ENCODE measurements at places on chromosomes 3 and 15.

GRCh38 chr15:49083401-49084284 lies 37.4 kb upstream of the SECISBP2L start:
- no peak for DNase-seq

GRCh38 chr3:59310736-59311135 lies 260.9 kb upstream of the CFAP20DC start:
- DNase-seq: no peak

- no peak for DNase-seq
Measured at GRCh38 chr3:53795176-53795575, 51.0 kb downstream of the CHDH start.

DNA sequence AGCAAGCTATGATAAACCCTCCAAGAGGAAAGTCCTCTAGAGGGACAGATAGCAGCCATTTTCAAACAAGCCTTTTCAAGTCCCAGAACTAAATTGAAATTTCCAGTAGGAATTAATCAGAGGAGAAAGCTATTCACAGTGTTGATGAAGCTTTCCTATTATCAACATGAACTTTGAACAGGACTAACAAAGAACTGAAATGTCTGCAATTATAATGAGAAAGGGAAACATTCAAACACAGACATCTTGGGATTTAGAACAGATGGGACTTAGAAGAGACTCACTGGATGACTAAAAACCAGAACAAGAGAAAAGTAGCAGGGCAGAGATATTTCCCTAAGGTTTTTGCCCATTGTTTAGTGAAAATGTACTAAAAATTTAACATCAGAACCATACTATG lies 622.1 kb upstream of the UBE2E2 start:
- no peak for DNase-seq

DNA sequence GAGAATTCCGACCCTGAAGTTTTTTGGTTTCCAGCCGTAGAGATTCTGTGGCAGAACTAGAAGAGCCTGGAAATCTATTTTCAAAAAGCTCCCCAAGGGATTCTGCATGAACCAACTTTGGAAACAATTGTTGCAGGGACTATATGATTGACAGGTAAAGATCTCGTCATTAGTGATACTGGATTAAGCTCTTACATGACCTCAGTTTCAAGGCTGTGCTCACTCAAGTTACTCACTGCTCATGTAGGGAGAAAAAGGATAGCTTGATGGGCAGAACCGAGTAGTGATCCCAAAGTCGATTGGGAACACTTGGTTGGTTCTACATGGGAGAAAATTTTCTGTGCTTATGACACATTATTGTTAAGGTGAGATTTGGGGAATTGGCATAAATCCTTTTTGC lies 142.3 kb upstream of the RASGRP1 start:
- no peak for DNase-seq

- no peak for DNase-seq
Measured at GRCh38 chr15:23853286-23853685, 166.2 kb upstream of the NDN start.

- DNase-seq: no peak
Measured at GRCh38 chr15:65176056-65176455, 9.1 kb downstream of the CLPX start.

DNA sequence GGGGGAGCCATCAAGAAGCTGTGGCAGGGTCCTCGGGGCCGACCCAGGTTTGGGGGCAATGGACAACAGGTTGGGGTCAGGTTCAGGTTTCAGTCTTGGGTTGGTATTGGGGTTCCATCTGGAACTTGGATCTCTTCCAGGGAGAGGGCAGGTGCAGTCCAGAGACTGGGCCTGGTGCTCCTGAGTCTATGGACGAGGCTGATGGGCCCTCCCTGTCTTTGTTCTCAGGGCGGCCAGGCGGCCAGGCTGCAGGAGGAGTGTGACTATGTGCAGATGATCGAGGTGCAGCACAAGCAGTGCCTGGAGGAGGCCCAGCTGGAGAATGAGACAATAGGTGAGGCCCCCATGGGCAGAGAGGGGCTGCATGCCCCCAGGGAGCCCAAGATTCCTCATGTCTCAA lies 11.1 kb downstream of the VIPR1 start:
- DNase-seq: no peak

- DNase-seq: no peak
Measured at GRCh38 chr3:156793400-156793799, 32.8 kb upstream of the LEKR1 start.

- no peak for DNase-seq
Measured at GRCh38 chr3:40124918-40125317, 184.6 kb upstream of the EIF1B start.

- DNase-seq: no peak
Measured at GRCh38 chr3:102484363-102484762, 49.5 kb downstream of the ZPLD1 start.

DNA sequence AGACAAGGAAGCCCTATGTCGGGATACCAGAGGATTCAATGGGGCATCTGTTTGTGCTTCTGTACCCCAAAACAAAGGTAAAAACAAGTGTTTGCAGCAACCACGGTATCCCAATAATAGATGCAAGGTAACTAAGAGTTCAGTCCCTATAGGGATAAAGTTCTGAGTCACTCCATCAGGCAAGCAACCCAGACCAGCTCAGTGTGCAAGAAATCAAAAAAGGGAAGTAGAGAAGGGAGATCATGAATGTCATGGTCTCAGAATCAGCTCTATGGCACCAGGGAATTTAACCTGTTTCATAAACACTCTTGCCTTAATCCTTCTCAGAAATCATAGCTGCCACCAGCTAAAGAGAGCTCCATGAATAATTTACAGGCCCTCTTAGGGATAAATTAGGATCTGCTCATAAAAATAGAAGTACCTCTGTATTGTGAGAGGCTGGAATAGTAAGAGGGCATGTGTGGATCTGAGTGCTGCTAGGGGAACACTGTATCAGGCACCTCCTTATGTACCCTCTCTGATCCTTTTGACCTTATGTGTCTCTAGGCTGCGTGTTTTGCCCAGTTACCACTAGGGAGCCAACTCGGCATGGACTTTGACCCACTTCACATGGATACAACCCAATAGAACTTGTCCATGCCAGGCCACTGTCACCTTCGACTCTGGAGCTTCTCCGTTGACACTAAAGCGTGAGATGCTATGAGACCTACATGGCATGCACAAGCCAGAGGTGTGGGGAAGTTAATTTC lies 754.6 kb downstream of the AGBL1 start:
- DNase-seq: no peak

GRCh38 chr15:98668566-98669308 lies 20.4 kb downstream of the IGF1R start:
- no peak for DNase-seq

- DNase-seq: no peak
Measured at GRCh38 chr3:105473521-105474223, 107.0 kb downstream of the ALCAM start.

- DNase-seq: no peak
Measured at GRCh38 chr3:22587446-22587845, 615.7 kb upstream of the UBE2E2 start.

All from activated naive CD4-positive, alpha-beta T cell (primary cell).